ENCODE measurements at places on chromosomes 1 and 21.

DNA sequence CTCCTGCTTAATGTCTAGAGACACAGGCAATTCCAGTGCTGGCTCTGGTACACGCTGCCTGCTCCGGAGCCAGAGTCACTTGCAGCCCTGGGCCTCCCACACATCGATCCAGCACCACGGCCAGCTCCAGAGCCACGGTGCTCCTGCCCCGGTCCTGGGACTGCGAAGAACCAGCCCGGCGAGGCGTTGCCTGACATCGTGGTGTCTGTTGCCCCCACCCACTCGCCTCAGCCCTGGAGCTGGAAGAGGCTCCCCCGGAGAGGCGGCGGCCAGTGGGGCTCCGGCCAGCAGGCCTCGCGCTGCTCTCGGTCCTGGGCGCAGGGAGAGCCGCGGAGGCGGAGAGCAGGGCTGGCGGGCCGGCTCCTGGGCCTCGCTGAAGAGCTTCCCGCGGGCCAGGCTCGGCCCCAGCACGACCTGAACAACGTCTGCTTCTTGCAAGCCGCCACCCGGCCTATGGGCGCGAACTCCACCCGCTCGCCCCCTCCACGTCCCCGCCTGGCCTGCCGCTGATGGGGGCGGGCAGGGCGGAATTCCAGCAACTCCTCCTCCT lies 364.8 kb downstream of the CEP170 start:
- DNase-seq, result no peak

DNA sequence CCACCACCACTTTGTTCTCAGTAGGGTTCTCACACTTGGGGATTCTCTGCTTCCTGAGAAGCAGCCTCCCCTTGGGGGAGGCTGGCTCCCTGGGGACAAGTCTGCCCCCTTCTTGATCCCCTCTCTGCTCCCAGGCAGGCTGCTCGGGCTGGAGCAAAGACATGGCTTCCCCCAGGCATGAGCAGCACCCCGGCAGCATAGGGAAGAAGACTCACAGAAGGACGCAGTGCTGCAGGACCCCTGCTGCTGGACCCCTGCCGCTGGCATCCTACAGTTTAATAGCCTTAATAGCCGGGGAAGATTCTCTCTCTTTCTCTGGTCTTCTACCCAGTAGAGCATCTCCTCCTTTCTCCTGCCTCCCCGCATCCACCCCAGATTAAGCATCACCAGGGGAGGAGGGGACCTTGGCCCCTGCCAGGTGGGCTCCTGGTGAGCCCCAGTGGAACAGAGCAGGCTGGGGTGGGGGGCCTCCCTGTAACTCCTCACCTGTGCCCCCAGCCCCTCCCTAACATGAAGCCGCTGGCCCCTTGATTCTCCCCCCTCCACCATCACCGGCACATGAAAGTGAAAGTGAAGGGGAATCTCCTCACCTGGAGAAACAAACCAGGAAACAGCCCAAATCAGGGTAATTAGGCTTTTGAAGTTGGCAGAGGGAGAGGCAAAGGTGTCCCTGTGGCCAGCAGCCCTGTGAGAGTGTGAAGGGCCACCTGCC lies 2.5 kb downstream of the WNT3A start:
- DNase-seq, result no peak

GRCh38 chr21:26127918-26128317 lies 42.7 kb downstream of the APP start:
- no peak for DNase-seq

- no peak for DNase-seq
Measured at GRCh38 chr1:211896958-211897357, 66.4 kb upstream of the LPGAT1 start.

DNA sequence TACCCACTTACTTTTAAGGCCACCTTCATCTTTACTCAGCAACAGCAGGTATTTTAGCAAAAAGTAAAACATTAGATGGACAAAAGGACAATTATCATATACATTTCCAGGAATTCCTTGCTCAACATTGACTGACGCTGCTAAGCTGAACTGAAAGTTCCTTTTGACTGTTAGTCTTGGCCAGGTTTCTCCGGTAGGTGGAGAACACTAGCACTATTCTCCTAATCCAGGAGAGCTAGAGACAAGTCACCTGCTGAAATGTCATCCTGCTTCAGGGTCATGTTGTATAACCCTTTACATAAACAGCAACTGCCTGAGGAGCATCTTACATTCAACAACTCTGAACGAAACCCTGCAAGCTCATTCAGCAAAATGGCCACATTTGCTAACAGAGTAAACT lies 109.0 kb upstream of the ESRRG start:
- DNase-seq, result no peak

GRCh38 chr21:22106720-22107410 lies 1108.7 kb downstream of the NCAM2 start:
- no peak for DNase-seq

DNA sequence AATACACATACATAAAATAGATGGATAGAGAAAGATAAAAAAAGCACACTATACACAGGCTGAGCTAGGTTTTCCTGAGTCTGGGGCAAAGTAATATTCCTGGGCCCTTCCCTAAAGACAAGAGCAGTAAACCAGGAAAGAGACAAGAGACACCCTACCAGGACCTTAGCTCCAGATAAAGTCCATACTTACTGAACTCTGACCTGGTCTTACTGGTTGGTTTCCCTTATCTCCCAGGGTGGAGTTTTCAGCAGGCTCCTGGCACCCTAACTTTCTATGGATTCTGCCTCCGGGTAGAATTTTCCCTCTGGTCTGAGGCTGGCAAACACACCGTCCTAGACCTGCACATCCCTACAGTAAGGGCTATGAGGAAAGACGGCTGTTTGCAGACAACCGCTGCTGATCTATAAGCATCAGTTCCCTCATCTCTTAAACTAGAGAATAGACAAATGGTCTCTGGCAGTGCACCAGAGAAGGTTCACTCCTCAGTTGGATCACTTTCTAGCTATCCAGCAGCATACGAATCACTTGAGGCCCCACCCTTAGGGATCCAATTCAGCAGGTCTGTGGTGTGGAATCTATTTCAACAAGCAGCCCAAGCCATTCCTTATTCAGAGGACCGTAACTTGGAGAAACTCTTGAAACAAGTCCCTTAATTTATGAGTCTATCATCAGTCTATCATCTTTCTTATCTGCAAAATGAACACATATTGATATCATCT lies 52.0 kb downstream of the ARHGEF11 start:
- DNase-seq, result no peak

DNA sequence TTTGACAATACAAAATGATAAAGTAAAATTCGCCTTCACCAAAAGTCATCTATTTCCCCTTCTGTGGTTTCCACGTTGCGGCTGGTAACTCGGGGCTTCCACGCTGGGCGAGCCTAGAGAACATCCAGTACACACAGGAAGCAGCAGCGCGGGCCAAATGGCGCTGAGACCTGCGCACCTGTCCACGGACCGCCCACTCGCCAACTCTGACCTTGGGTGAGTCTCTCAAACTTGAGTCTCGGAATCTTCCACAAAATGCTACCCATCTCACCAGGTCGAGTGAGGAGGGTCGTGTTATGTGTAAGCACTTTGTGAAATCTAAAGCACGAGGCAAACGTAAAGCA lies 820 bp upstream of the TTF2 start:
- DNase-seq, result peak; percentile 46

GRCh38 chr1:200900877-200901276 lies 6.2 kb downstream of the INAVA start:
- DNase-seq, result no peak

DNA sequence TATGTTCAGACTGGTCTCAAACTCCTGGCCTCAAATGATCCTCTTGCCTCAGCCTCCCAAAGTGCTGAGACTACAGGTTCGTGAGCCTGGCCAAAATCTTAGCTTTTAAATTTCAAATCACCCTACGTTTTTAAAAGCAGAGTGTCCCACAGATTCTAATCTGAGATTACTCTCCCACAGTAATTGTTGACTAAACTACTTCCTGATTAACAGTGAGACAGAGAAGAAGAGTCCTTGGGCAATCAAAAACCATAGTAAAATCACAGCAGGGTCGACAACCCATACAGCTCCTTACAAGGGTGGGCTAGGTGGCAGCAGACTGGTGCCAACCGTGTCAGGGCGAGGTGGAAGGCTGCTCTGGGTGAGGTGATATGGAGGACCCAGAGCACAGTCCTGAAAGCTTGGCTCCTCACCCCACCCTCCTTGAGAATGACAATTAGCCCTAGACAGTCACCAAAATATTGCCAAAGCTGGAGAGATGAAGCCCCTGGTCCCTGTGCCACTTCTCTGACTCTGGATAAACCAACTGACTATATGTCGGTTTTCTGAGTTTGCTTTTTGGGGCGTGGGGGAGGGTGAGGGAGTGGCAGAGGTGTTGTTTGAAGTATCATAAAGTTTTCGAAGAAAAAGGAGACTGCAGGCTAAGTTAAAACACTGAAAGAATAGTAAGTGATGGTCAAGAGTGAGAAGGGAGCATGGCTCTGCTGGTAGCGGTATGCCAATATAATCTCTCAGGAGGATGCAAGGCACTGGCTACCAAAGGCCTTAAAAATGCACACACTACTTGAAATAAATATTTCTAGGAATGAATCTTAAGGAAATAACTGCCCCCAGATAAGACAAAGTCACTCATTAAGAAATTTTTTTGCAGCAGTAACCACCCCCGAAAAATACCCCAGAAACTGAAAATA lies 86.8 kb downstream of the SLC45A1 start:
- DNase-seq, result no peak

- no peak for DNase-seq
Measured at GRCh38 chr1:207812778-207813511, 61.1 kb downstream of the CD46 start.

DNA sequence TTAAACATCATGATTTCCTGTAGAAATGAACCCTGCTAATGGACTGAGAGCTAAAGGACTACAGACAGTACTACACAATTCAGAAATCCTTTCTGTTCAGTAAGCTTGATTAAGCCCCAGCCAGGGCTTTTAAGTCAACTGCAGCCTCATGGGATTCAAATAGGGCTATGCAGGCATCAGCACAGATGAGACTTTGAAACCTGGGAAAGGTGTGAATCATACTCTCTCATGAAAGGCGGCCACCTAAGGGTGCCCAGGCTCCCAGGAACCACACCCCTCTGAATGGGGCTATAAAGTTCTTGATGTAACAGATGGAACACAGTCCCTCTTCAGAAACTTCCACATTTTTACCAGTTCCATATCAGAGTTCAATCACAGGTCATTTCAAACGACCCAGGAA lies 7.6 kb downstream of the SIPA1L2 start:
- peak; percentile 83 for DNase-seq

GRCh38 chr21:39483917-39484316 lies 32.1 kb downstream of the SH3BGR start:
- DNase-seq, result peak; percentile 2

- DNase-seq, result no peak
Measured at GRCh38 chr1:71228742-71229365, 148.0 kb upstream of the ZRANB2 start.

DNA sequence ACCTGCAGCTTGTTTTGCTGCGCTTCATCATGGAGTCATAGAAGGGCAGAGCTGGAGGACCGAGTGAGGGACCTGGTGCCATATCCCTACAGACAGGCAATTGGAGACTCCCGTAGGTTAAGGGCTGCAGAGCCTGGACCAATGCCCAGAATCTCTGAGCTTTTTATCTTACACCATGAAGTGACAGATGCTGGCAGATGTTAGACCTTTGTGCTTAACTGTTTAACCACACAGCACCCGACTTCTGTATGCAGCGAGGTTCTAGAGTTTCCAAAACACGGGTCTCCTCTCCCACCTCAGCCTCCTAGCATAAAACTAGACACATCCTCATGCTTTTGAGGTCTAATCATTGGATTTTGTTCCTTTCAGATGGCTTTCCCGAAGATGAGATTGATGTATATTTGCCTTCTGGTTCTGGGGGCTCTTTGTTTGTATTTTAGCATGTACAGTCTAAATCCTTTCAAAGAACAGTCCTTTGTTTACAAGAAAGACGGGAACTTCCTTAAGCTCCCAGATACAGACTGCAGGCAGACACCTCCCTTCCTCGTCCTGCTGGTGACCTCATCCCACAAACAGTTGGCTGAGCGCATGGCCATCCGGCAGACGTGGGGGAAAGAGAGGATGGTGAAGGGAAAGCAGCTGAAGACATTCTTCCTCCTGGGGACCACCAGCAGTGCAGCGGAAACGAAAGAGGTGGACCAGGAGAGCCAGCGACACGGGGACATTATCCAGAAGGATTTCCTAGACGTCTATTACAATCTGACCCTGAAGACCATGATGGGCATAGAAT lies 47.6 kb downstream of the B3GALT5 start:
- no peak for DNase-seq

- DNase-seq, result peak; percentile 50
Measured at GRCh38 chr1:157496121-157496526, 56.2 kb downstream of the FCRL5 start.

DNA sequence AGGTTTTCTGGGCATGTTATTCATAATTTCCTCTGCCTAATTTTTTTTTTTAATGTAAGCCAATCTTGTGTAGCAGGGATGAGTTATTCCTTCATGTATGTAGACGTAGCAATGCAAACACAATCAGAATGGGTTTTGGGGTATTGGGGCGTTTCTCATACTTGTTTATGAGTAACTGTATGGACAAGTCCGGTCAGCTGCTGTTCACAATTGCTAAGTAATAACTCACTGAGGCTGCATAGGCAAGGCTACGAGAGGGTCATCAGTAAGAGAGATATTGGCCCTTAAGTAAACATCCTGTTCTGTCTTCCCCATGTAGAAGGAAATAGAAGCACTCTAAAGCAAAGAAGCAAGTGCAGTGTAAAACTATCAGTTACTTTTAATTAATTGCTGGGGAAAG lies 9.5 kb upstream of the TARS2 start:
- no peak for DNase-seq

DNA sequence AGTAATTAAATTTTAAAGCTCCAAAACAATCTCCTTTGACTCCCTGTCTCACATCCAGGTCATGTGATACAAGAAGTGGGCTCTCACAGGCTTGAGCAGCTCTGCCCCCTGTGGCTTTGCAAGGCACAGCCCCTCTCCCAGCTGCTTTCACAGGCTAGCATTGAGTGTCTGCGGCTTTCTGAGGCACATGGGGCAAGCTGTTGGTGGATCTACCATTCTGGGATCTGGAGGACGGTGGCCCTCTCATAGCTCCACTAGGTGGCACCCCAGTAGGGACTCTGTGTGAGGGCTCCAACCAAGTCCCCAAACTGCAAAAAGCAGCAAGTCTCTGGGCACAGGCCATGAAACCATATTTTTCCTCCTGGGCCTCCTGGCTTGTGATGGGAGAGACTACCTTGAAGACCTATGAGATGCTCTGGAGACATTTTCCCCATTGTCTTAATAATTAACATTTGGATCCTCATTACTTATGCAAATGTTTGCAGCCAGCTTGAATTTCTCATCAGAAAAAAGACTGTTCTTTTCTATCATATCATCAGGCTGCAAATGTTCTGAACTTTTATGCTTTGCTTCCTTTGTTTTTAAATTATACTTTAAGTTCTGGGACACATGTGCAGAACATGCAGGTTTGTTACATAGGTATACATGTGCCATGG lies 554.1 kb upstream of the OLFM3 start:
- no peak for DNase-seq

DNA sequence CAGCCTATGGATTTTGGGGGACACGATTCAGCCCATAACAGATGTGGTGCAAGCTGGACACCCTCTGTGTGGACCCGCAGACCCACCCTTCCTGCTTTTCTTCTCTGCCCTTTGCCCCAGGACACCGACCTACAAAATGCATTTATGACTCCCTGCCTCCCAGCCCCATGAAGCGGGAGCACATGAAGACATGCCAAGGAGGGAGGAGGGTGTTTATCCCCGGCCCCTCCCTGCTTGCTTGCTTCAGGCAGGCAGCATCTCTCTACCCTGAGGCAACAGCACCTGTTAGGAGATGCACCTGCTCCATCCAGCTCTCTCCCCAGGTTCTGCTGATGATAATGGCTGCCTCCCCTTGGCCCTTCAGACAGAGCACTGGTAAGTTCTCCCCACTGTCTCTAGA lies 187.5 kb downstream of the PSMG1 start:
- DNase-seq, result no peak
